Naive B cell (primary cell): ENCODE measurements at places on chromosomes 1 and 21. TPM values are rescaled to one million over a fixed set of nuclear protein-coding genes. Genes with fewer than 3 reads are reported as not detected.

Gene CA6
- polyA plus RNA-seq: not detected

Gene RLF
- polyA plus RNA-seq: 13.8 TPM

DNA sequence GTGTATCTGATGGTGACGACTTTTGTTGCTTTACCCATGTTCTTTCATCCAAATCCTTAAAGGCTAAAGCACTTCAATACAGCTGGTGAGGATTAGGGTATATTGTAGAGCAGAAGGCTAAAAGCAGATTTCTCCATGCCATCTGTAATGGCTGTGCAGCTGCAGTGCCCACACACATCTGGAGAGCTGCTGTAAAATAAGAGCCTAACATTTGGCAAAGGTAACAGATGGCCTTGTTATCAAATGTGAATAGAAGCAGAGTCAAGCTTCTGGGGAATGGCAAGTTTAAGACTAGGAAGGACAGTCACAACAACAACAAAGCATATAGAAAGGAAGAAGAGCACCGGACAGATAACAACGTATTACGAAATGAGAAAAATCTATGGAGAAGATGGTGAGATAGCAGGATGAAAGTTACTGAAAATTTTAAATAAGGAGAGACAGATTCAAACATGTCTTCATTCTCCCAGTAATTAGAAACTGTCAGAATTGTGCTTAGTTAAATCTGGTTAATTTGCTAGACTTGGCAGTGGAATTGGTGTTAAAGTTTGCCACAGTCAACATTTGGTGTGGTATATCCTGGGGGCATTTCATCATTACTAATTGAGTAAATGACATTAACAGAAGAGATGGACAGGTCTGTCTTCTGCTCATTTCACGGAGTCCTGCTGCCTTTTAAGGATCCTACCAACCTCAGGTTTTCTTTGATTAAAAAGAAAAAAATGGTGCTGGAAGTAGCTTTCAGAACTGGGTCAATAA, 1093.2 kb downstream of the ADGRL2 start:
- no peak overlapping the region for H3K27ac ChIP-seq
- no peaks in the 10 kb centered on the region for H3K27me3 ChIP-seq
- no peak for DNase-seq
- no peaks in the 10 kb centered on the region for H3K36me3 ChIP-seq
- no peaks in the 10 kb centered on the region for H3K4me1 ChIP-seq

GRCh38 chr1:85015826-85016225, 18.9 kb upstream of the MCOLN2 start:
- no peak overlapping the region for H3K27ac ChIP-seq
- H3K4me3 ChIP-seq: no peak overlapping the region
- H3K36me3 ChIP-seq: no peaks in the 10 kb centered on the region
- no peak for DNase-seq
- no peaks in the 10 kb centered on the region for H3K4me1 ChIP-seq

Gene CRYAA
- not detected for polyA plus RNA-seq

GRCh38 chr1:87042111-87042811, 127.8 kb downstream of the HS2ST1 start:
- no peaks in the 10 kb centered on the region for H3K27me3 ChIP-seq
- H3K36me3 ChIP-seq: no peaks in the 10 kb centered on the region
- H3K4me3 ChIP-seq: peak overlapping the region; percentile 14
- H3K27ac ChIP-seq: peak overlapping the region; percentile 84
- H3K4me1 ChIP-seq: peaks cover 43% of the 10 kb centered on the region

- no peak overlapping the region for H3K27ac ChIP-seq
- H3K4me3 ChIP-seq: no peak overlapping the region
- peaks cover 37% of the 10 kb centered on the region for H3K27me3 ChIP-seq
Observed at GRCh38 chr1:152164517-152165136, 5.6 kb upstream of the RPTN start.

Gene ASTN1
- polyA plus RNA-seq: not detected

Gene SPRR2B
- not detected for polyA plus RNA-seq

- no peaks in the 10 kb centered on the region for H3K36me3 ChIP-seq
- H3K27me3 ChIP-seq: no peaks in the 10 kb centered on the region
- DNase-seq: no peak
- no peak overlapping the region for H3K27ac ChIP-seq
- H3K4me1 ChIP-seq: no peaks in the 10 kb centered on the region
Observed at GRCh38 chr1:76687307-76688175, 179.7 kb upstream of the ST6GALNAC5 start.

Gene C8B
- polyA plus RNA-seq: not detected

GRCh38 chr1:77631751-77632150, 50.7 kb downstream of the ZZZ3 start:
- H3K4me3 ChIP-seq: no peak overlapping the region
- H3K27me3 ChIP-seq: no peaks in the 10 kb centered on the region
- no peak overlapping the region for H3K27ac ChIP-seq
- H3K36me3 ChIP-seq: peaks cover 29% of the 10 kb centered on the region

Gene LRIF1
- polyA plus RNA-seq: 35.5 TPM

- H3K27me3 ChIP-seq: peaks cover 12% of the 10 kb centered on the region
- H3K4me3 ChIP-seq: no peak overlapping the region
- H3K36me3 ChIP-seq: no peaks in the 10 kb centered on the region
- no peaks in the 10 kb centered on the region for H3K4me1 ChIP-seq
Observed at GRCh38 chr1:21822349-21822748, 10.3 kb downstream of the LDLRAD2 start.

Gene CRP
- polyA plus RNA-seq: not detected

GRCh38 chr1:119595606-119596005, 52.5 kb downstream of the ZNF697 start:
- H3K4me1 ChIP-seq: no peaks in the 10 kb centered on the region
- no peaks in the 10 kb centered on the region for H3K36me3 ChIP-seq
- peaks cover 5% of the 10 kb centered on the region for H3K27me3 ChIP-seq

Gene MPL
- polyA plus RNA-seq: not detected
